ENCODE measurements at places on chromosomes 5 and 9.

GRCh38 chr9:130441031-130441430 is 3.7 kb upstream of the ASS1 start:
- DNase-seq: no peak

GRCh38 chr9:89661391-89661949 is 56.7 kb downstream of the GADD45G start:
- DNase-seq: no peak

- DNase-seq: no peak
Measured at GRCh38 chr9:131028931-131029573, 20.1 kb downstream of the LAMC3 start.

GRCh38 chr5:131747180-131748105 is 49.4 kb downstream of the FNIP1 start:
- no peak for DNase-seq

DNA sequence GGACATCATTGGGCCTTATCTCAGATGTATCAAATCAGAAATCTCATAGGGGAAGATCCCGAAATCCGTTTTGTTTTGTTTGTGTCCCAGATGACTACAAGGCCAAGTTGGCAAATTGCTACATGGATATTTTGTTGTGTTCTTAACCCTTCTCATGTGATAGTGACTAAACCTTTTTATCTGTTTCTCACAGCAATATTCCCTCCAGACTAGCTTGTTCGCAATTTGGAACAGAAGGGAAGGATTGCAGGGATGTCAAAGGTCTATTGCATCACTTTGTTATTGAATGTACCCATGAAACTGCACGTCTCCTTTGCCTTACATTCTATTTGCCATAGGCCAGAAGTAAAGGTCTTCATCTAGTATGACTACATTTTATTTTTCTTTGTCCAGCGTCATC is 453.9 kb downstream of the NFIB start:
- no peak for DNase-seq

Data from GM04503 (cell line).